ENCODE measurements at places on chromosomes 5 and 9.

DNA sequence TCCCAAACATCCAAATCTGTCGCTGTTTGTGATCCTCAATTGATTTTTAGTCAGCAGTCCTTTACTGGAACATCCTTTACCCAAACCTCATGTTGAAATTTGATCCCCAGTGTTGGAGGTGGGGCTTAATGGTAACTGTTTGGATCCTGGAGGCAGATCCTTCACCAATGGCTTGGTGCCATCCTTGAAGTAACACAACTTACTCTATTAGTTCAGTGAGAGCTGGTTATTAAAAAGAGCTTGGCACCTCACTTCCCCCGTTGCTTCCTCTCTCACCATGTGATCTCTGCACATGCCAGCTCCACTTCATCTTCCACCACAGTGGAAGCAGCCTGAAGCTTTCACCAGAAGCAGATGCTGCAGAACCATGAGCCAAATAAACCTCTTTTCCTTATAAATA lies 40.3 kb downstream of the DNAJB5 start:
- no peak for DNase-seq

- no peak for DNase-seq
Measured at GRCh38 chr5:110686270-110686669, 40.2 kb downstream of the TMEM232 start.

GRCh38 chr5:138490648-138491283 lies 25.5 kb downstream of the EGR1 start:
- no peak for DNase-seq

DNA sequence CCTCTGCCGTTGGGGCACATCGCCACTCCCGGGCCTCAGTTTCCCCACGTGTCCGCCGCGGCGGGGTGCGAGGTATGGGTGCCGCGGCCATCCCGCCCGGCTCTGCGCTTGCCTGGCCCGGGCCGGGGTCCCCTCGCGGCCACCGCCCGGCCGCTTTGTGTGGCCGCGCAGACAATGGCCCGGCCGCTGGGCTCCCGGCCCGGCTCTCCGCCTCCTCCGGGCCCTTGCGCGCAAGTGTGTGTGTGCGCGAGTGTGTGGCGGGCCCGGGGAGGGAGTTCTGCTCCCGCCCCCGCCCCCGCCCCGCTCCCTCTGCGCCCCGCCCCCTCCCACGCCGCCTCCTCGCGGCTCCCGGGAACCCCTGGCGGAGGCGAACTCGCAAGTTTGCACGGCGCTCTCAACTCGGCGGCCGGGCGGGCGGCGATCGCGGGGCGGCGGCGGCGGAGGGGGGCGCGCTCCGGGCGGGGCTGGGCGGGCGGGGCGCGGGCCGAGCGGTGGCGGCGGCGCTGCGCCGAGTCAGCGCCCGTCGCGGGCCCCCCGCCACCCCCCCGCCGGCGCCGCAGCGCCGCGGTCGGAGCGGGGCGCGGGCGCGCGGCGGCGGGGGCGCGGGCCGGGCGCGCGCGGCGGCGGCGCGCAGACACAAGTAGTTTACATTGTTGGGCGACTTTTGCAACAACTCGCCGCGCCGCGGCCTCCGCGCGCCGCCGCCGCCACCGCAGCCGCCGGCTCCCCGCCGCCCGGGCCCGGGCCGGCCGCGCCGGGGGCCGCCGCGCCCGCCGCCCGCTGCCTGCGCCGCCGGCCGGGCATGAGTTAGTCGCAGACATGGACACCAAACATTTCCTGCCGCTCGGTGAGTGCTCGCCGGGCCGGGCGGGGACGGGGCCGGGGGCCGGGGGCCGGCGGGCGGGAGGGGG lies at the start of gene RXRA:
RXRA (plus strand) TSS at position 643 of the 911 bp plus-strand sequence; CDS start at position 820, 177 bp downstream.
- DNase-seq: peak; percentile 46

- no peak for DNase-seq
Measured at GRCh38 chr9:89865357-89865756, 260.5 kb downstream of the GADD45G start.

DNA sequence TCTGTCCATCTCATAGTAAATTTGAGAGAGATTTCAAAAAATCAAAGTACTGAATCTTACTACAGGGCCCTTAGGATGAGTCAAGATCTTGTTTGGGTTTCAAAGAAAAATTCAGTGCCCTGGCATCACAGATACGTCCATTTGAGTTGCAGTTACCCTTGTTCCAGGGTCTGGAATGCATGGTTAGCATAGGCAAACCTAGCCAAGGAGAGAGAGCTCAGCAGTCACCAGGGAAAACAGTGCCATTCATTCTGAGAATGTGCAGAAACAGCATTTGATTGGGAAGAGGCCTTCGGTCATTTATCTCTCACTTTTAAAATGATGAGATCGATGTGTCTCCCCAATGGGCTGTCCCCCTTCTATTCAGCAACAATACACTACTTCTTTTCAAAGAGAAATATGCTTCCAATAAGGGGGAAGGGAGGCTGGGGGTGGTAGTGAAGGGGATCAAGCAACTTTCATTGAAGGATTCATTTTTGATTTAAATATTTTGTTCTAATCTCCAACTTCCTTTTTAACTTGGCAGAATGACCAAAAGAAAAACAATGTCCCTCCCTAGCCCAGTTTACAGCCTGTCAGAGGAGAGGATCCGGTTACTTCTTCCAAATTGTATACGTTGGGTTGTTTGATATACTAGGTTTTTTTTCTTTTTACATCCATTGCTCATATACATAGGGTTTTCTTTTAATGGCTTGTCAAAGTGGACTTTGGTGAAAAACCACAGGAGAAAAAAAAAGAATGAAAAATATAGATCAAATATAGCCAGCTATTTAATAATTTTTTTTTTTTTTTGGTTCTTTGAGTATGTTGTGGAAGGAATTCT lies 491.1 kb downstream of the CCDC171 start:
- no peak for DNase-seq

DNA sequence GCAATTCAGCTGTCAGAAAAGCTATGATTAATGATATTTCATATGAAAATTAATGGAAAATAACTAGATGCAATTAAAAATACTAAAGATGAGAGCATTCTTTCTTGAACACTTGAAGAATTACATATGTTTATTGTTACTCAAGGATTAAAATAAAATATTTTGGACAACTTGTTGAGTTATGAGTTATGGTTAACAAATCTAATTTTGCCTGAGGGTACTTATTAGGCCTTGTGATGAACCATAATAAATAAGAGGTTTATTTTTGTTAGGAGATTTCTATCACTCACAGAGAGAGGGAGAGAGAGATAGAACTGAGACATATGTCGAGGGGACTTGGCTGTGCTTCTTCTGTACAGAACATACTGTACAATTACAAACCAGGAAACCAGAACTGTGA lies 183.7 kb downstream of the ISL1 start:
- no peak for DNase-seq

DNA sequence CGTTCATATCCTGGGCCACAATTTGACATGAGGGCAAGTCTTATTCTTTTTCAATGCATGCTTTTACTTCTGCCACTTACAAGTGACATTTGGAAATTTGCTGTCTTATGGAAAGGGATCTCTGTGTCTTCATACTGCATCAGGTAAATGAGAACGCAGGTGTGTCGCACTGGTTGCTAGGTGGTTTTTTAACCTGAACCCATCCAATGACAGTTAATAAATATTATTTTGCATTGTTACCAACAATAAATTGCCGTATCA lies 1.1 kb downstream of the ADAMTS16 start:
- DNase-seq: no peak

DNA sequence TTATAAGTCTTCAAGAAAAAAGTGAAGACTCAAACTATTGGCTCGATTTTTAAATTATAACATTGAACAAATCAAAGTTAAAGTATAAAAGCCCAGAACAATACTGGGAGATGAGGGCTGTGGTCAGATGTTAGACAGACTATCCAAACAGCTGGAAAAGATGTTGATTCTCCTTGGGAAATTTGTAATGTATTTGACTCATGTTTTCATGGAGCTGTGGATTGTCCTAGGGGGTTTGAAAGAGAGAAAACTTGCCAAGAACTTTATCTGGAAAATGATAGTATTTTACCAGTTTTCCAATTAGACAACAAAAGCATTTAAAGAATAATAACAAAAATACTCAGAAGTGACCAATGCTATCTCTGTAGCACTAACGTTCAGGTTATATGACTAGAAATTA lies 339.2 kb downstream of the ARL15 start:
- DNase-seq: no peak

DNA sequence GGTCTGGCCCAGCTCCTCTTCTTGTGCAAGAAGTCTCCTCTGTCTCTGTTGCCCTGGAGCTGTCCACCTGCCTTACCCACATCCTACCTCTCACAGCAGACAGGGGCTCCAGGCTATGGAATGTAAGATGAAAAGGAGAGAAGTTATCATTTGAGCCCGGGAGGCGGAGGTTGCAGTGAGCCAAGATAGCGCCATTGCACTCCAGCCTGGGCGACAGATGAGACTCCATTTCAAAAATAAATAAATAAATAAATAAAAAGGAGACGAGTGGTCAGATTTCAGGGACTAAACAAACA lies 37.5 kb upstream of the DENND4C start:
- no peak for DNase-seq

GRCh38 chr9:38133595-38133994 lies 64.6 kb upstream of the SHB start:
- no peak for DNase-seq

DNA sequence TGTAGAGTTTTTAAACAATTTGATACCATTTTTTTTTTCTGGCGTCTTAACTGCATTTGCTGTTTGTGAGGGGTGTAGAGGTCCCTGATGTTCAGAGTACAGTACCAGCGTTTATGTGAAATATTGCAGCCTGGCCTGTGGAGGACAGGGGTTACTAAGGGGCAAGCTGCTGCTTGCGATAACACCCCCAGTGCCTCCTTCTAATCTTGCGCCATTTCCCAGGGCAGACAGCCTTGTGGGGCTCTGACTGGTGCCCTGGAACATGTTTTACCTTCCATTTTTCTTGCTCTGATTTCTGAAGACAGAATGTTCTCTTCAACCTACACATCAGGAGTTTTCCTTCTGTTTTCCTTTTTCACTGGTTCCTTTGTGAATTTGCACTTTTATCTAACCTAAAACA lies 142.9 kb downstream of the DOCK8 start:
- DNase-seq: no peak

- no peak for DNase-seq
Measured at GRCh38 chr5:42950456-42951292, 89.4 kb downstream of the ANXA2R start.

- DNase-seq: no peak
Measured at GRCh38 chr9:120592210-120592609, 12.2 kb upstream of the CDK5RAP2 start.

GRCh38 chr9:112031400-112031799 lies 134.8 kb downstream of the UGCG start:
- no peak for DNase-seq

DNA sequence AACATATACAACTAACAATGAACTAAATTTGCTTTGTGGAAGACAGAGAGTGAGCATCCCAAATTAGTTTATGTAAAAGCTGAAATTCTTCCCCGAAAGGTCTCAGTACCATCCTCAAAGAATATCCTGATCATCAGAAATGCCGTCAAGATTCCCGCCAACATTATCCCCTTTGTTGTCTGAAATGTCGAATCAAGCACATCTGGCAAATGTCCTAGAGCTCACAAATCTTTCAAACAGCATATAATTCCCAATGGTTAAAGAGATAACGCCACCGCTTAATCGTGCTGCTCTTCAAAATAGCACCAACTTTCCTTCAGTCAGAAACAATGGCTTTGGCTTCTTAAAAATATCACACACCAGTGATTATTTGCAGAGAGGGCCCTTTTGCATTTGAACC lies 23.8 kb downstream of the MORN5 start:
- DNase-seq: no peak

- no peak for DNase-seq
Measured at GRCh38 chr9:112725961-112726360, 8.0 kb upstream of the INIP start.

DNA sequence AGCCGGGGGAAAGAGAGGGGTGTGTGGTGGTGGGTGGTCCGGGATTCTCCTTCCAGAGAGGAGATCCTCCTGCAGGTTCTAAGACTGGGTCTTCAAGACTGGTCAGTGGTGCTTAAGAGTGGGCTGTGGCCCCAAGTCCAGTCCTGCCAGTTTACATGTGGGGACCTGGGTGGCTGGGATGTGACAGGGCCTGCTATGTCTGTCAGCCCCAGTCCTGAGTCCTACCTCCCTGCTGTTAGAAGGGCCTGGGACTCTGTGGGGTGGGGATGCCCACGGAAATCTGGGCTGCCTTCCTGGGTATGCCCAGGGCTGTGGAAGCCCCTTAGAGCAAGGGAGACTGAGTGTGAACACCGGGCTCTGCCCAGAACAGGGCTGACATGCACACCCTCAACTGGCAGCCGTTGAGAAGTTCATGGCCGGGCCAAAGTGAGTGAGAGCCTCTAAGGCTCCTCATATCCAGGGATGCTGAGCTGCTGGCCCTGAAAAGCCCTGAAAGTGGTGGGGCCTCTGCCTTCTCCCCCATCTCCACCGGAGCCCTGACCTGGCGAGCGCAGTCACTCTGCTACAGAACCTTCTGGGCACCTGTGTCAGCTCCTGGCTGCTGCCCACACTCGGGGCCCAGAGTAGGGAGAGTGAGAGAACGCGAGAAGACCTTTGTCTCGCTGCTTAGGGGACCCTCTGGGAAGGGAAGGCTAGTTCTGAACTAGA lies 1.7 kb downstream of the PHF2 start:
- DNase-seq: no peak

DNA sequence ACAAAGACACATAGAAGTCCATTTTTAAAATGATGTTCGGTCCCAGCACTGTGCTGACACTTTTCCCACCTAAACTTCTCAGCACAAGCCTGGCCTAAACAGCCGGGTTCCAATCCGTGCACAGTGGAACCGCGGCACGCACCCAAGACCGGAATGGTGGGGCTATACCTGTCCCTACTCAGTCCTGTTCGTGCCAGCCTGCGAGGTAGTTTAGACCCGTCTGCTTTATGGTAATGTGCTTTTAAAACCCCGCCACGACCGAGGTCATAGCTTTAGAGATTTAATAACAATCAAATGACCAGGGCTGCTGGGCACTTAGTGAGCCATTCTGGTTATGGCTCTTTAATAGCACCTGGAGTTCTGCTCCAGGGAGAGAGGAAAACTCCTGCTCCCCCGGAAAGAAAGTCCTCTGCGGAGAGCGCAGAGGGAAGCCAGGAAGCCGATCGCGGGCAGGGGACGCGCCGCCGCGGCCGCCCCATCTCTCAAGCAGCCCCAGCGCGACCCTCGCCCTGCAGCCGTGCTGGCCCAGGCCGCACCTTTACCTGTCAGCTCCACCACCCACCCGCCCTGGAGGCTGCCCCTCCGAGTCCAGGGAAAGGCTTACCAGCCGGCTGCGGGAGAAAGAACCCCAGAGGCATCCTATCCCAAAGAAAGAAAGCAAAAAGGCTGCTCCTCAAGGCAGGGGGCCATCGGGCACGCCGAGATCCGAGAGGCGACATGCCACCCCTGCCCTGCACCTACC lies 511 bp downstream of the ARL15 start:
- DNase-seq: no peak

DNA sequence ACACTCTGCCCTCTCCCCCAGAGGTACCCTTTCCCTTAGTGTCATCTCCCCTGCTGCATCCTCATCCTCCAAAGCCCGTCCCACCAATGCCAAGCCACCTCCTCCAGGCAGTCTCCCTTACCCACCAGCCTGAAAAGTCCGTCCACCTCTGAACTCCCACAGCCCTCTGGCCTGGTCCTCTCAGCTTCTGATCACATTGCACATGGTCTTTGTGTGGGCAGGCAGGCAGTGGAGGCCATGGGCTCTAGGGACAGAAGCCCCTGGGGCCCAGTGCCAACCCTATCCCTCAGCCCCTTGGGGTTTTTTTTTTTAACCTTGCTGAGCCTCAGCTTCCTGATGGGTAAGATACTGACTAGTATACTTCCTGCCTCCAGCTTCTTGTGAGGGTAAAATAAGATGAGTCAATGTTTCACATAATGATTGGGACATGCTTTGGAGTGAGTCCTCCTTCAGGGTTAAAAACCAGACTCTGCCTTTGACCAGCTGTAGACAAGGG lies 19.4 kb downstream of the CSF1R start:
- no peak for DNase-seq

Measured in hypothalamus (tissue), 51 donors.